KG1 (cell line): ENCODE measurements at places on chromosomes 13 and 19.

DNA sequence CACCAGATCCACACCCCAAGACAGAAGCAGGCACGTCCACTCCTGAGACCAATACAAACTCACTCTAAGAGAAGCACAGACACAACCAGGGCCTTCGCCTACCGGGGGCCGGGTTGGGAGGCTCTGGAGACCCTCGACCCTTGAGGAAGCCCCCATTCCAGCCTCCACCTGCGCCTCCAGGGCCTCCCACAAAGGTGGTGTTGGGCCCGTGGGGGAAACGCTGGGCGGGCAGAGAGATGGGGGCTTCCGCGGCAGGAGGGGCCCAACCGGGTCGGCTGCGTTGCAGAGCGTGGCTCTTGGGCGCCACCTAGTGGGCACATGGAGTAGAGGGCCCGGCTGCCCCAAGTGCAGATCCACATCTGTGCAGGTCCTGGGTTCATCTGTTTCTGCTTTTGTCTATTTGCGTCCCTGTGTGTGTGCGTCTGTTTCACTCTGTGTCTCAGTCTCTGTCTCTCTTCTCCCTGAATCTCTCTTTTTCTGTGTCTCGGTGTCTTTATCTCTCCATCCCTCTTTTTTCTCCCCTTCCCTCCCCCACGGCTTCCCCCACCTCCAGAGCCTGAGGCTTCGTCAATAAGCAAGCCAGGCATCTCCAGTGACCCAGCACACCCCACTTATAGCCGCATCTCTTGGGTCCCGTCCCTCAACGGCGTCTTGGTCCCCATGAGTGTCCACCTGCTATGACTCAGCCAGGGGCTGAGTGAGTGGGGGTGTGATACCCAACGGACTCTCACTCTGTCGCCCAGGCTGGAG, 10.5 kb upstream of the TINCR start:
- peak; percentile 8 for DNase-seq

GRCh38 chr19:46907880-46908279, 47.1 kb downstream of the ARHGAP35 start:
- DNase-seq, result no peak

DNA sequence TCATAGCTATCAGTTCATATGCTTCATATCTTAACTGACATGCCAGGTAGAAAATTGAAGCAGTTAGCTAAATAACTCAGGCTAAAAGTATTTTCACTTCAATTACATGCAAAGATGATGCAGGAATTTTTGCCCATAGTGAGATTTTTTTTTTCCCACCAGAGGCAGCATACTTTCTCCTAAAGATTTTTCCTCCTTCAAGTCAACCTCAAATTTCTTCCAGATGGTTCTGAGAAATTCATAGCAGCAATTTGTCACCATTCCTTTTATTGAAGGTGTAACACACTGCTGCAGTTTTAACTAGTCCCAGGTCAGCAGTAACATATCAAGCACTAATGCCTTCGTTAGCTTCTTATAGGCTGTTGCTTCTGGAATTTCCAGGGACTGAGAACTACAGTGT, 141.9 kb downstream of the SUCLA2 start:
- DNase-seq, result no peak

DNA sequence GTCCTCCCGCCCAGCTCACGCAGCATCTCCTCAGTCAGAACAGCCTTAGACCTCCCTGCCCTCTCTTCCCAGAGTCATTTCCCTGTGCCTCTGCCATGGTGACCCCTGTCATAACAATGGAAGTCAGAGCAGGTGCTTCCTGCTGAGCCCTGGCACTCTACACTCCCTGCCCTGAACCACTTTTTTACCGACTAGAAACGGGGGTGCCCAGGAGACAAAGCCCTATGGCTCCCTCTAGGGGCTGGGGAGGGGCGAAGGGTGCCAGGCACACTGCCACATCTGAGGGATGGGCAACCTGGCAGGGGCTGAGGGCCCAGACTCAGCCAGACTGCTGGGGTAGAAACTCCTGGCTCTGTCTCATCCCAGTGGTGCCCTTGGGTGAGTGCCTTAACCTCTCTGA, 16.4 kb downstream of the ZNF574 start:
- DNase-seq, result no peak

GRCh38 chr13:25587326-25587980, 215.7 kb downstream of the ATP8A2 start:
- no peak for DNase-seq

DNA sequence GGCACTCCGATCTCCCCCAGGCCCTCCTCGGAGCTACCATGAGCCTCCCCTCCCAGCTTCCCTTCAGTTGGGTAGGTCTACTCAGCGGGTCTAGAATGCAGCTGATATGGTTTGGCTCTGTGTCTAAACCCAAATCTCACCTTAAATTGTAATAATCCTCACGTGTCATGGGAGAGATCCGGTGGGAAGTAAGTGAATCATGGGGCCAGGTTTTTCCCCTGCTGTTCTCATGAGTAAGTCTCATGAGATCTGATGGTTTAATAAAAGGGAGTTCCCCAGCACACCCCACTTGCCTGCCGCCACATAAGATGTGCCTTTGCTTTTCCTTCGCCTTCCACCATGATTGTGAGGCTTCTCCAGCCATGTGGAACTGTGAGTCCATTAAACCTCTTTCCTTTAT, 14.5 kb upstream of the DOCK9 start:
- no peak for DNase-seq

DNA sequence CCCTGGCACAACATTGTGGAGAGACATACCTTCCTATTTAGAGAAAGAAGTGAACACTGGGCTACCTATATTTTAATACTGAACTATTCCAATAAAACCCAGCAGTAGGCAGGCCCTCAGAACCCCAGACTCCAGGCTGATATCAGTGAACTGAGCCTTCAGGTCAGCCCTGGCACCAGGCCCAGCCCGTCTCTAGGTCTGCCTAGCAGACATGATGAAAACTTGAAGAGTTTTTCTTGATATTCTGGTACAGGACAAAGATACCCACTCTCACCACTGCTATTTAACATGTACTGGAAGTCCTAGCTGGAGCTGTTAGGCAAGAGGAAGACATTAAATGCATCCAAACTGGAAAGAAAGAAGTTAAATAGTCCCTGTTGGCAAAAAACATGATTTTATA, 396.6 kb upstream of the SPRY2 start:
- no peak for DNase-seq
